ENCODE measurements at places on chromosomes 12 and 14. TPM values are rescaled to one million over a fixed set of nuclear protein-coding genes. Genes with fewer than 3 reads are reported as not detected.

Gene IL23A
- total RNA-seq, result 0.64 TPM

DNA sequence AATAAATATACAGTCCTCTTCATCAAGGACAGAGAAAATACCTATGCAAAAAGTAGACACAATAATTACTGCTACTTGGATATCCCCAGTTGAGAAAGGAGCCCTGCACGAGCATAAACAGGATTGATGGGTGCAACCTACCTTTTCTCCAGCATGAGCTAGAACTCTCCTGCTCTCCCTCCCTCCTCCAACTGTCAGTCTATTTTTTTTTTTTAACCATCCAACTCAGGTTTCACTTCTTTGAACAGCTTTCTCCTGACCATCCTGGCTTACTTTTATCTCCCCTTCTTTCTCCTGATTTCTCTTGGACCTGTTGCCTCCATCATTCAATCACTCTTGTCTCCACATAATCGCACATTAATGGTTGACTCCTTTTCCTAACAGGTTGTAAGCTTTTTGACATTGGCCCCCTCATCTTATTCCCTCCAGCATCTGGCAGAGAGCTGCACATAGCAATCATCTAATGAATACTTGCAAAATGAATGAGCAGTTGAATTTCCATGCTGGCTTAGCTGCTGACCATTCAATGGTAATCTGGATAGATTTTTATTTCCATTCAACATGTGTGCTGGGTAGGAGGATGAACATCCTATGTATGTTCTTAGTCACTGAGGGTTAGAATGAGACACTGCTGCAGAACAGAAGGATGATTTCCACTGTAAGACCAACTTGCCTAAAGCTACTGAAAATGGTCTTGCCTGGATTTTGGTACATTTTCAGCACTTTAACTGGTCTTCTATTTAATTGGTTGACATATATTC, 24.4 kb downstream of the MYBPC1 start:
- no peak for ATAC-seq

Gene FLRT2
- 57.6 TPM for total RNA-seq

Gene SERPINA12
- not detected for total RNA-seq

- ATAC-seq, result peak; percentile 46
Observed at GRCh38 chr12:130219929-130220705, 57.9 kb downstream of the FZD10 start.

Gene LIN7A
- total RNA-seq, result 1.6 TPM

Gene CIROP
- 0.37 TPM for total RNA-seq

DNA sequence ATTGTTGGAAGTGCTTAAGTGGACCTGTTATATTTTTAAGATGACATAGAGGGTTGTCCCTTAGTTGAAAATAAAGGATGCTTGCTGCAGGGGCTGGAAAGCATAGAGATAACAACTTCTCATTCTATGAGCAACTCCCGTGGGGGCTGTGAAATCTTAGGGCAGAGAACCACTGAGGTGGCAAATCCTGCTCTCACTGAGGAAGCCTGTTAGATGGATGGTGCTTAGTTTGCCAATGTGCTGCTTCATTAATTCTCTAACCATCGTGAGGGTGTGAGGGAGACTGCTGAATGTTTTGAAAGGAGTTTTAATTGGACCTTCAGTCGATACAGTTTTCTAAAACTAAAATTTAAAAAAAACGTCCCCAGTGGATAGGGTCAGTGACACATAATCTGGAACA, 46.5 kb downstream of the PTPRO start:
- no peak for ATAC-seq

Gene ARG2
- 2.2 TPM for total RNA-seq

DNA sequence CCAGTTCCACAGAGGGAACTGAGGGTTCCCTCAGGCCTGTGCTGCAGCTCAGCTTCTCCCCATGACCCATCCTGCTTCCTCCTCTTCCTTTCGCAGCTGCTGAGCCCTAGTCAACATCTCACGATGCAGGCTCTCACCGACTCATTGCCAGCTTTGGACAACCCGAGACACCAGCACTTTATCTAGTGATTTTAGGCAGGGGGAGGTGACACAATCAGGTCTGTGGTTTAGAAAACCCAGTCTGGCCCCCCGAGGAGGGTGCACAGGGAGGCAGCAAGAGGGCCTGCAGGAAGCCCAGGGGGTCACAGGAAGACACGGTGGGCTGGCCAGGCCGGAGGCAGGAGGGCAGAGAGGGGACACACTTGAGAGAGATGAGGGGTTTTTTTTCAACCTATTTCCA, 35.4 kb downstream of the DIO3 start:
- ATAC-seq, result no peak

DNA sequence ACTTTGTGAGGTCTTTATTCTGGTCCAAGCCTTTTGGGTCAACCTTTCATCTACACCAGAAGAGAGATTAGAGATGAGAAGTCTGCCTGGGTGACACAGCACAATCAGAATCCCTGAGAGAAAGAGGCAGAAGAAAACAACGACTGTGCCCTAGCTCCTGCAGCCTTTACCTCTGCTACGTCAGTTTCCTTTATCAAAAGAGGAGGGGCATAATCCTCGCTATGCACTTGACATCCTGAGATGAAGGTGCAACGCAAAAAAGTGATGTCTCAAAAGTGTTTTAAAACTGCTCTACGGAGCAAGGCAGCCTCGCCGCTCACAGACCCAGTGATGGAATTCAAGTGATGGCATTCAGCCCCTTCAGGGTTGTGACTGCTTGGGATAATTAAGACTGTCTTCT, 21.7 kb downstream of the ZDHHC22 start:
- no peak for ATAC-seq

Gene AKT1
- 66.7 TPM for total RNA-seq

DNA sequence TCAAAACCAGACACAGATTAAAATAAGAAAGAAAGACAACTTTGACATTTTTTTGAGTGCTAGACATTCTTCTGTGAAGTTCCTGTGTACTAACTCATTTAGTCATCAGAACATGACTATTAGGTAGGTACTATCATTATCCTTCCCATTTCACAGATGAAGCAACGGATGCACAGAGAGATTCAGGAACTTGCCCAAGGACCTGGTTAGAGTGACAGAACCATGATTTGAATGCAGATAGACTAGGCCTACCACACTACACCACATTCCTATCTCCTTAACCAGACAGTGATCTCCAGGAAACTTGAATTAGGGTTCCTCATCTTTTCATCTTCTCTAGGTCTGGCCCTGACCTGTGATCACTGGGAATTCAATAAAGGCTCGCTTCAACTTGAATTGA, 54.4 kb upstream of the MED13L start:
- no peak for ATAC-seq

Gene LMO3
- total RNA-seq, result 45.9 TPM

GRCh38 chr12:12214635-12215131, 52.2 kb downstream of the LRP6 start:
- peak; percentile 47 for ATAC-seq

DNA sequence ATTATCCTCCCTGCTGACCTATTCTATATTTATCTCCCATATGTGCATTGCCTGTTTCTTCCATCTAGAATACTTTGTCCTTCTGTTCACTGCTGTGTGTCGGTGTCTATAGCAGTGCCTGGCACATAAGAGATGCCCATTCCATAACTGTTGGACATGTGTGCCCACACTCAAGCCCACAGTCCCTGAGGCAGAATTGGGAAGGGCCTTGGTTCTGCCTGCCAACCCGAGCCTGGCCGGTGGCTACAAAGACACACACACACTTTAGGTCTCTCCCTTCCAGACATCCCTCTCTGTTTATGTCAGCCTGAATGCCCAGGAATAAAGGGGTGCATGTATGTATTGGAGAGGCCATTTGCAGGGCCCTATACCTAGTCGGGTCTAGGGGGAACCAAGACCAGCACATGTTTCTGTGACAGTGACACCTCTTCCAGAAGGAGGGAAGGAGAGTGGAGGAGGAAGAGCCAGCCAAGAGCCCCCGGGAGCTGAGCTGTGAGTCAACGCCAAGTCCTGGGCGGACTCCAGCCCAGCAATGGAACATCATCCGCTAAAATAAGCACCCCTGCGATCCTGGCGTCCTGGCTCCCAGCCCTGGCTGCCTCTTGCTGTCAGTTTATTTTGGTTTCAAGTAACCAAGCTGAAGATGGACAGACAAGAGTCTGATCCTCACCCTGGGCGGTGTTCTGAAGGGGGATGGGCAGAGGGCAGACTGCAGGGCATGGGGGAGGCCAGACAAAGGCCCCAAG, 4.3 kb upstream of the ASB2 start:
- ATAC-seq, result no peak

DNA sequence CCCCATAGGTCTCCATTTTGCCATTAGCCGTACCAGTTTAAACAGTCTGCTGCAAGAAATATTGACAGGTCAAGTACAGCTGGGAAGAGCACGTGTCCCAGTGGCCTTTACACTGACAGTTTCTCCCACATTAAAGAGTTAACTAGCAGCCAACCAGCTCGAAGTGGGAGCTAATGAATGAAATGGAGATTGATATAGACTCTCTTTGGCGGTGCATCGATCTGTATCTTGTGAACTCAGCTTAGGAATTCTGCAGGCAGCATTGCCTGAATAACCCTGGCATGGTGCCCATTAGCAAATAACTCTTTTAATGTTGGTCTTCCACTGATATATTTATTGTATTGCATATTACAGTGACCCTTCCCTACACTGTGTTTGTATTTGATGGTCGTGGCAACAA, 319.4 kb downstream of the EGLN3 start:
- ATAC-seq, result no peak

Gene DNAI7
- 13.3 TPM for total RNA-seq

GRCh38 chr14:89331398-89331797, 85.6 kb downstream of the FOXN3 start:
- no peak for ATAC-seq

DNA sequence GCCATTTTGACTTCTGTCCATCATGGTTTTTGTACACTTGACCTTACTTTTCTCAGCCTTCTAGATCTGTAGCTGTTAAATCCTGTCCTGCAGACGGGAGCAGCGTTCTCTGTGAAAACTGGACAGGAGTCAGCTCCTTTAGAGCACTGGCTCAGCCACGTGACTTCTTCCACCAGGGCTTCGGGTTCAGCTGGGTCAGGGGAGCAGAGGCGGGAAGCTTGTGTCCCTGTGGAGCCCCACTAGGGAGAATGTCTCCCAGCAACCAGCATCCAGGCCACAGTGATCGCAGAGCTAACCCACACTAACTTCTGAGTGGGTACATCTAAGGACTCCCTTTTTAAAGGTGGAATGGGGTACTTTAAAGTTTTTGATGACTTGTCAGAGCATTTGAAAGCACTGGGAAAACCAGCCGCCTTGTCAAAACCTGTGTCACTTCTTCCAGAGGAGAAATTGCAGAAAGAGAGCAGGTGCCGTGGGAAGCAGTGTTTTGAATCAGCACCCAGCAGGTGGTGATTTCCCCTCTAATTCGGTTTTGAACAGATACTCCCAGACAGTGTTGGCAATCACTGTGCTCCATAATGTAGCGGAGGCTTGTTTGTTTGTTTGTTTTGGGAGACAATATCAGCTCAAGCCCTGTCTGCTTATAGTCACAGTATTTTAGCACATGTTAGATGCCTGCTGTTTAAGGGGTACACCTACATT, 17.9 kb downstream of the DERA start:
- no peak for ATAC-seq

DNA sequence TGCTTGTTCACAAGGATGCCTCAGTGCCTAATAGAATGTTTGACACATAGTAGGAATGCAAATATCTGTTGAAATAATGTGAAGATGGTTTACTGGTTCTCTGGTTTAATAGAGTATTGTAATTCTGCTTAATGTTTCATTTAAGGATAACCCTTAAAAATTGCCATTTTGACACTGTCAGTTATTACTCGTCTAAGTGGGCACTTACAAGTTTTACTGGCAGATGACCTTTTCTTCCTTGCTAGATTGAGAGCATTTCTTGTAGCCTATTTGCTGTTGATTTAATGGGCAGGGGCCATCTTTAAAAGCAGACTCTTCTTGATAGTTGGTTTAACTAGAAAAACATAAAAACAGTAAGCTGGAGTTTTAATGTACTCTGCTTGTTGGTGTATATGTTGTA, 1.9 kb downstream of the TMEM263 start:
- ATAC-seq, result no peak

Gene ZFHX2
- 7.6 TPM for total RNA-seq

Gene LPAR5
- 0.08 TPM for total RNA-seq

- ATAC-seq, result no peak
Observed at GRCh38 chr14:85027681-85028370, 502.1 kb upstream of the FLRT2 start.

Gene ENDOU
- total RNA-seq, result not detected

Gene TTC8
- total RNA-seq, result 13.8 TPM

DNA sequence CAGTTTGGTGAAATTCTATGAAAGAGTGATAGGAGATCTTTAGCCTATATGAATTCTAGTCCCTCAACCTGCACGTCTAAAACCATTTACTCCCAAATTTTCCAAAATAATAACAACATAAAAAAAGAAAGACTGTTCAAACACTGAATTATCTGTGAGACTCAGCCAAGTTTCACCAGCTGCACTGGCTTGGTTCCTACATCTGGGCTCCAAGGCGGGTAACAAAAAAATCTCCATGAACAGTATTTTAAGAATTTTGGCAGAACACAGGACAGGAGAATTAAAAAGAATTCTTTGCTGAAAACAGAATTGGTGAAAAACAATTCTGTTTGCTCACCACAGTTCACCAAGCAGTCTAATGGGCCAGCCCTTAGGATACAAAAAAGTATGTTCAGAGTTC, 536.8 kb upstream of the ATP2B1 start:
- no peak for ATAC-seq

Gene TAS2R31
- total RNA-seq, result 7.4 TPM

- ATAC-seq, result no peak
Observed at GRCh38 chr14:77426396-77426795, 3.1 kb upstream of the NOXRED1 start.

Gene OASL
- total RNA-seq, result 0.50 TPM

DNA sequence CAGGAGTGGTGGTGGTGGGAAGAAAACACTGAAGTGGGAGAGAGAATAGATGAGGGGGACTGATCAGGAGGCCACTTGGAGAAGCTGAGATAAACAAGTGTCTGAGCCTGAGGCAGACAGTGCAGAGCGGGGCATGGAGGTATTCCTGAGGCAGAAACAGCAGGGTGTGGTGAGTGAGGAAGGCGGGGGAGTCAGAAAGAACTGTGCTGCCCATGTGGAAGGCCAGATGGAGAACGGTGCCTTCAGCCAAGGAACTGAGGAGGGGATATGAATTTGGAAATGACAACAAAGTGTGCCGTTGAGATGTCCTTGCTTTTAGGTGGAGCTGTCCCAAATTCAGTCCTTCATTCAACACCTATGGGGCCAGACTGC, 13.7 kb downstream of the APPL2 start:
- peak; percentile 63 for ATAC-seq

- peak; percentile 39 for ATAC-seq
Observed at GRCh38 chr14:99393059-99393655, 87.5 kb downstream of the SETD3 start.

DNA sequence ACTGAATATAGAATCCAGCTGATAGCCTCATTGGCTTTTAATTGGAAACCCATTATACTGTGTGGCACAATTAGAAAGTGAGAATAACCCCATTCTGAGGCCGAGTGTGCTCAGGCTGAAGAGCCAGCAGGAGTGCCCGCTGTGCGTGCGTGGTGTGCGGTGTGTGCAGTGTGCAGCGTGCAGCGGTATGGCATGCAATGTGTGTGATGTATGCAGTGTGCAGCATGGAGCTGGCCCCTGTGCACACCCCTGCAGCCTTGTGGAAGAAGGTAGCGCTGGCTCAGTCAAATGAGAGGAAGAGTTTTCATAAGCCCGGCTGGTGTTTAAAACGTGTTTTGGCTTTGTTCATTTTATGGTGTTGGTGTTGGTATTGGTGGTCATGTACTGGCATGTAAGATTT, 22.9 kb downstream of the CKB start:
- peak; percentile 58 for ATAC-seq

GRCh38 chr12:15038137-15038536, 65.3 kb downstream of the PDE6H start:
- ATAC-seq, result no peak

GRCh38 chr14:27077214-27077613, 479.4 kb upstream of the NOVA1 start:
- no peak for ATAC-seq

GRCh38 chr12:29088611-29089219, 60.4 kb upstream of the FAR2 start:
- no peak for ATAC-seq

Measured in motor neuron (in vitro differentiated cells).